Kasumi-1 (cell line): ENCODE measurements at places on chromosomes 1 and 21.

- DNase-seq: no peak
These were observed 74.5 kb downstream of the MRPS6 start for GRCh38 chr21:34147792-34148418.

GRCh38 chr1:201678264-201679101, 139.6 kb downstream of the NAV1 start:
- no peak for DNase-seq

DNA sequence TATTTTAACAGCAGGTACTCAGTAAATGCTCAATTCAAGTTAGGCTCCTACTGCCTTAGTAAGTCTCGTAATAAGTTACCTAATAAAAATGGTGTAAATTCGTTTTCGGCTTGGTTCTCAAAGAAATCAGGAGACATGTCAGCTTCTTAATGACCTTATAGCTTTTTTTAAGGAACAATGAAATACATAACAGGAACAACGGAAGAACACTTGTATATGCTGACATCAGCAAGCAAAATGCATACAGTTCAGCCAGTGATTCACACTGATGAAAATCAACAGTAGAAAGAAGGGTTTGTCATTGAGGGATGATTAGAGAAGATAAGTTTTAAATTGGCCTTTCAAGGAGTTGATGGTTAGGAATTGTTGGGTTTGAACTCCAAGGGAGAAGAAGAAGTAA, 13.3 kb downstream of the RPTN start:
- DNase-seq: no peak

DNA sequence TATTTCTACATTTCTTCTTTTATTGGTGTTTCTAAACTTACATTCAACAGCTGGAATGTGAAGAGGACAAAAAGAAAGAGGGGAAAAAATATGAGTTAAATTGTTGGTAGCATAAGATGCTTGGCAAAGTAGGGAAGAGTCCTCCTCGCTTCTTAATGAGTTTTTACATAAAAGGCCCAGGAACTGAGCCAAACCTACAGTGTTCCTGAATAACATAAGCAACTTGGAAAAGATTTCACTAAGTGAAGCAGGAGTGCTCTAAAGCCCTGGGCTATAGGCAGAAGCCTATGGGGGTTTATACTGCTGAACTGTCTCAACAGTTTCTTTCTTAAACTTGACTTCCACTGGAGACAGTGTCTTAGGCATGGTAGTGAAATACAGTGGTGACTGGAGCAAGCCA, 115.0 kb upstream of the USP25 start:
- no peak for DNase-seq

DNA sequence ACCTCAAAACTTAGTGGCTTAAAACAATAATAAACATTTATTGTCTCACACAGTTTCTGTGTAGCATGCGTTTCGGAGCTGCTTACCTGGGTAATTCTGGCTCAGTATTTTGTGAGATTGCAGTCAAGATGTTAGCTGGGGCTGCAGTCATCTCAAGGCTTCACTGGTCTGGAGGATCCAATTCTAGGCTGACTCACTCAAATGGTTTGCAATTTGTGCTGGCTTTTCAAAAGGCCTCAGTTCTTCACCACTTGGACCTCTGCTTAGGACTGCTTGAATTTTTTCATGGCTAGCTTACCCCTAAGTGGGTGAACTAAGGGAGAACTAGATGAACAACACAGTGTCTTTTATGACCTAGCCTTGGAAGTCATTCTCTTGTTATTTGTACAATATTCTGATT, 21.0 kb downstream of the XPR1 start:
- no peak for DNase-seq

DNA sequence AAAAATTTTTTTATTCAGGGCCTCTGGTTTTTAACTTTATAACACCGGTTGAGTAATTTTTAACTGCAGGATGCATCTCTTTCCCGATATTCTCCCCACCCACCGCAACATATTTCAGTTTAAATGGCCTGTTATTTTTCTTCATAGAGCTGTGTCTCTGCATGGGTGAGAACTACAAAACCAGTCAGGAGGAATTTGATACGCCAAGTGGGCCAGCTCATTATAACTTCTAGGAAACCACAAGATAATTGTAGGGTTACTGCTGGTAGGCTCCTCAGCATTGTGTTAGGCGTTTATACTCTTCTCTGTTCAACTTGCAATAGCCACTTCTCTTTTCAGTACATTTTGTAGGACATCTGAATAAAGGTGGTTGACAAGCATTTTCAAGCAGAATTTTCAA, 169.7 kb downstream of the PBX1 start:
- no peak for DNase-seq

- DNase-seq: no peak
These were observed 2.5 kb downstream of the PHLDA3 start for GRCh38 chr1:201466492-201466891.

- DNase-seq: no peak
These were observed 40.1 kb downstream of the TMEM200B start for GRCh38 chr1:29083317-29084195.

- no peak for DNase-seq
These were observed 32.3 kb downstream of the USH2A start for GRCh38 chr1:216390956-216391355.

DNA sequence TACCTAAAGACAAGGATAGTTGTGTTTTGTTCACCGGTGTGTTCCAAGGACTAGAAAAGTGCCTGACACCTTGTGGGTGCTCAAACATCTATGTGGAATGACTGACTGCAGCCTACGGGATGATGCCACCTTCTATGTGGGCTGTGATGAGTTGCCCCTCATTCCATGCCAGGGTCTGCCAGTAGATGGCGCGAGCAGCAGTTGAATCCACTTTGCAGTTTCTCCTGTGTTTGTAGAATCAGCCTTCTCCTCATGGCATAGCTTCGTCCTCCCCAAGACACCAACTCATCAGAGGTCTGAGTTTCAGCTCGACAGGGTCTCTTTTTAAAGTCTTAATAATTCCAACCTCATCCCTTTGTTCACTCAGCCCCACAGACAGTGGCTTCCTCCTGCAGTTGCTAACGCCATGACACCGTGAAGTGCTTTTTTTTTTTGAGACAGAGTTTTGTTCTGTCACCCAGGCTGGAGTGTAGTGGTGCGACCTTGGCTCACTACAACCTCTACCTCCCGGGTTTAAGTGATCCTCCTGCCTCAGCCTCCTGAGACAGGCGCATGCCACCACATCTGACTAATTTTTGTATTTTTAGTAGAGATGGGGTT, 133.7 kb downstream of the CAPN8 start:
- peak; percentile 44 for DNase-seq

GRCh38 chr1:43975249-43975961, 645 bp downstream of the ATP6V0B start:
- peak; percentile 40 for DNase-seq

DNA sequence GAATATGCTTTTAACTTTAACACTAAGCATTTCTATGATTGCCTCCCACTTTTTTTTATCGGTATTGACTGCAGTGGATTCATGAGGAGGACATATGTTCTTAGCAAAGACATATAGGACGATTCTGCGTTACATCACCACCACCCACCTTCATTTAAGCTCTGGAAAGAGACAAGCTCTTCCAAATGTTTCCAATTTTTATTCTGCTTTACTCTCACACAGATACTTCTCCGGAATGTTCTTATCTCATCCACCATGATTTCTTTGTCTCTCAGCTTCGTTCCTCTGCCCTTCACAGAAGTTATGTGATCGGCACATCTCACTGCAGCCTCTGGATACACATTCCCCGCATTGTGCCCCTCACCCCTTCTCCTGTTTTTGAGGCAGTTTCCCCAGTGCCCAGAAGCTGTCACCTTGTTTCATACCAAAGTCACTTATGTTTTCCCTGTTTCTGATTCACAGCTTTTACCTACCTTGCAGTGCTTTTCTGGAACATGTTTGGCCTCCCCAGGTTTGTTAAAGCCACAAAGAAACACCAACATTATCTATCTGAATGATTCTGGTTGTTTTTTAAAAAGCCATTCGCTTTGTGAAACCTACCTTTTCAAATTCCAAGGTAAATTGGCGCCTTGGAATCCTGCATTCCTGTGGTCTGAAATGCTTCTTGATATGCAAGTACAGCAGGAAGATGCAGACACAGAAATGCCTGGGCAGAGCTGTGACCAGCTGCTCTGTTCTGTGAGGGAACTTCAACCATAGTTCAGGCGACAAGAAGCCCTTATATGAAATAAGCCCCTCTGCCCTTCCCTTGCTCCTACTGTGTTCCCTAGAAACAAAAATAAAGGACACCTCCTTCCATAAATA, 1020.2 kb downstream of the TTLL7 start:
- no peak for DNase-seq

DNA sequence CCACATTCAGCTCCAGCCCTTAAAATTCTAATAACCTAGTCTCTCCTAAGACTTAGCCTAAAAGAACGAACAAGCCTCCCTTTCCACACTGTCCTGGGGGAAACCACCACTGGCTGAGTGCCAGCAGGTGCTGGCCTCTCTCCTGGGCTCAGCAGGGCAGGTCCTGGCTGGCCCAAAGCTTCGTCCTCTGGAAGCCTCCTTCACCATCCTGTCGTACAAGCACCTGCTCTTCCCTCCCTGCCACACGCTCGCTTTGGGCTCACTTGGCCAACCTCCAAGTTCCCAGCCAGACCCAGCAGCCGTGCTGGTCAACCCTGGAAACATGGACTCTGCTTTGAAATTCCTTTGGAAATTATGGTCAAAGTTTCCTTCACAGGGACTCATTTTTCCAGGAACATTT, 58.2 kb upstream of the SLC25A33 start:
- no peak for DNase-seq

- peak; percentile 3 for DNase-seq
These were observed 156.2 kb downstream of the TPR start for GRCh38 chr1:186218654-186219352.

DNA sequence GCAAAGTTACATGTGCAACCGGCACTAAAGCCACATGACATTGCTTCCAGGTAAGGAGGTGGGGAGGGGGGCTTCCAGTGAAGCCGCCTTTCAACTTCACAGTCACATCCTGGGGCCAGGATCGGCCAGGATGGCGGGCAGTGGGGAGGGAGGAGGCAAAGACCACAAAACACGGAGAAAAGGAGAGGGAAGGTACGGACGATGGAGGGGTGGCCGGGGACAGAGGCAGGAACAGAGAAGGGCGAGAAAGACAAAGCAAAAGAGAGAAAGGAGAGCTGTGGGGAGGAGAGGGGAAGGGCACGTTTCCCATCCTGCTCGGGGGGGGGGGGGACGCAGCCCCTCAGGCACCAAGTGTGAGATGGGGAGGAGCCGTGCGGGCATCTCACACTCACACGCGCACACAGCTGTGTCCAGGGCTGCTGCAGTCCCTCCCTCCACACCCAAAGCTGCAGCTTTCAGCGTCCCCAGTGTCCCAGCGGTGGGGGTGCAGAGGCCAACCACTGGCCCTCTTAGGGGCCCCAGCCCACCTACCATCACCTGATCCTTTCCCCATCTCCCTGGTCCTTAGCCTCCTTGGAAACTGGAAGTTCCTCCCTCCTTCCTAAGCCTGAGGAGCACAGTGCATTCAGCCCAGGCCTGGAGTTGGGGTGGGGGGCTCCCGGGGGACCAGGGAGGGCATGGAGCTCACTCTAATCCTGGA, 2.4 kb downstream of the SH2D5 start:
- no peak for DNase-seq

DNA sequence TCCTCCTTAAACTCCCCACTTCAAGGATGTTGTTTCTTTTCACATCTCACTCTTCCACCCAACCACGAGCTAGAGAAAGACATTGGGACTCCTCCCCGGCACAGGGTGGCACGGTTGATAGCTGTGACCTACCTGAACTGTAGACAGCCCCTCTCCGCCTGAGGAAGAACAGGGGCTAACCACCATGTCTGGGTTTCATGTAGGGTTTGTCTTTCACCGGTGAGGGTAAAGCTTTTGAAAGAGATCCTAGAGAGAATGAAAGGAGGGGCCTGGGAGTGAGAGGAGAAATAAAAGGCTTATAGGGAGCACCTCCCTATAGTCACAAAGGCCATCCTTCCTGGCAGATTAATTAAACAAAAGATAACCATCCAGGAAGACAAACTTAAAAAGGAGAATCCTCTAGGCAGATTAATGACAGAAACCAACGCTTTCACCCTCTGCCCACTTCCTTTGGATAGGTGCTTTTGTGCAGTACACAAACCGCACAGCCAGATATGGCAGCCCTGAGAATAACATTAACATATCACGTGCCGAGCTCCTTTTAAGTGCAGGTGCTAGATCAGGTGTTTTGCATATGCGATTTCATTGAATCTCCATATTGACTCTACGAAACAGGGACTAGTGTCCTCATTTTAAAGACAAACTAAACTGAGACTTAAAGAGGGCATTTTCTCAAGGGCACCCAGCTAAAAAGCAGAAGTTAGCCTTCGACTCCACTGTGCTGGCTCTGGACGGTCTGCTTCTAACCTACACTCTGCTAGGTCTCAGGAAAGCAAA, 178.1 kb upstream of the RUNX1 start:
- peak; percentile 84 for DNase-seq

GRCh38 chr21:42454786-42455185, 41.2 kb downstream of the RSPH1 start:
- DNase-seq: no peak

DNA sequence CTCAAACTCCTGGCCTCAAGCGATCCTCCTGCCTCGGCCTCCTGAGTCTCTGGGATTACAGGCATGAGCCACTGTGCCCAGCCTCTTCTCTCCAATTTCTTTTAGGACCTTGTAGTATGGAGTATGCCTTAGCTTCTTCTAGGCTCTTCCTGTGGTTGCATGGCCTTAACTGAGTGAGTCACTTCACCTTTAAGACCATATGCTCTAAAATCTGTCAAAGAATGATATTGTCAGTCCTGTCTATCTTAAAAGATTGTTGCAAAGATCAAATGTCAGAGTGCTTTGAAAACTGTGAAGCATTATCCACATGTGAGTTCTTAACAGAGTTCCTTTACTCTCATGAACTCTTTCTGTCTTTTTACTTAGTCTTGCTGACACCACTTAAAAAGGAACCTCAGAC, 37.2 kb downstream of the ATP2B4 start:
- peak; percentile 9 for DNase-seq

- DNase-seq: no peak
These were observed 117.3 kb upstream of the IRF2BP2 start for GRCh38 chr1:234727018-234727940.

- DNase-seq: no peak
These were observed 21.8 kb downstream of the MIS18A start for GRCh38 chr21:32256873-32257620.

- DNase-seq: no peak
These were observed 2.6 kb downstream of the SYPL2 start for GRCh38 chr1:109468903-109469302.

- no peak for DNase-seq
These were observed at the start of gene CELA2B for GRCh38 chr1:15475752-15476314. TSS of gene CELA2B (plus strand) at chr1:15476104. CDS start at chr1:15476126, 22 bp downstream.

GRCh38 chr1:205505076-205505729, 734 bp downstream of the CDK18 start:
- no peak for DNase-seq
